ENCODE measurements at places on chromosomes 11 and 22.

DNA sequence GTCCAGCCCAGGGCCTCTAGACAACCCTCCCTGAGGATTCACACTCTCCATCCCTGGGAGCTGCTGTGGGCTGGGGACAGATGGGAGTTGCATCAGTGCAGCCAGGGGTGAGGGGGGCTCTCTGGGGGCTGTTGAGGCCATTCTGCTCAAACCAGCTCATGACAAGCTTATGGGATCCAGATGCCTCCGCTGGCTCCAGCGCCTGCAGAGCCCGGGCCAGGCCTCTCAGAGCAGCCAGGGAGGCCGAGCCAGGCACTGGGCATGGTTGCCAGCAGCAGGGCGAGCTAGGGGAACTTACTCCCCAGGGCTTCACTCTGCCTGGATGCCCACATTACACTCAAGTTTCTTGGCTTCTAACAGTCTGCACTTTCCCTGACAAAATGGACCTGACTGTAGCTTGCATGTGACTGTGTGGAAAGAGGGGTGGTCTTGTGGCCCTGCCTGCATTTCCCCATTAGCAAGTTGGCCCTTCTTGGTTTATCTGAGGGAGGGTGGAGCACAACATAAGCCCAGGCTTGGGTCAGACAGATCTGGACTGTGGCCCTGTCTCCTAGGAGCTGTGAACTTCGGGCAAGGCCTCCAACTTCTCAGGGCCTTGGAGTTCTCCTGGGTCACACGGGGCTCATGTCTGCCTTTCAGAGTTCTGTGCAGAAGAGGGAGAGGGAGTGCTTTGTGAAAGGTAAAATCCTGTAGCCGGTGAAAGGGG, 34.5 kb upstream of the CYB5R3 start:
- no peak for DNase-seq

- no peak for DNase-seq
Measured at GRCh38 chr11:976431-977160, 50.9 kb downstream of the AP2A2 start.

DNA sequence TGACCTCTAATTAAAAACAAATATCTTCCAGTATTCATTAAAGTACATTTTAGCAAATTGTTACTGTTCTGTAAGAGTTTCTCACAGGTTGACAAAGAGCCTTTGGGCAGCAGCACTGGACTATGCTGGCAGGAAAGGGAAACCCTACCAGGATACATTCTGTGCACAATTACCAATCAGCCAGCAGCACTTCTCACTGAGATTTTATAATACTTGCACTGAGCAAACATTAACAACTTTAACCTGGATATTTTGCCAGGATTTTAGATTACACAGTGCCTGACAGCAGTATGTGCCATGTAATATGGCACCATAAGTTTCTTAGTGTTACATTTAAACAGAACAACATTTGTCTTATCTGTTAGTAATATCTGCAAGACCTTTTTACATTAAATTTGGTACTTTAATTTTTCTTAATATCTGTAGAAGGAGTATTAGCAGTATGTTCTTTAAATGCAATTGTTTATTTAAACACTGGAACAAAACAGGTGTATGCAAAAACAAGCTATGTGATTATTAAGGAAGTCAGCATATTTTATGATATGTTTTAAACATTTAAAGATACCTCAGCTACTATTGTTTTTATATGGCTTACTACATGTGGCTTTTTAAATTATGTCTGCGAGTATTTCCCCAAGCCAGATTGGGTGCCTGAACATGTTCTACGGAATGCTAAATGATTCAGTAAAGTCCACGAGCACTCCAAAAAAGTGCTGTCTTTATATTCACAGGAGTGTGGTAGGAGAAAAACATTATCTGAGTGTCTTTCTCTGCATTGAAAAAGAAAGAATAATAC, 699.0 kb upstream of the LUZP2 start:
- no peak for DNase-seq

GRCh38 chr11:134932761-134933160, 520.7 kb upstream of the B3GAT1 start:
- no peak for DNase-seq

GRCh38 chr22:26584010-26584409, 5.9 kb downstream of the TPST2 start:
- DNase-seq = no peak

DNA sequence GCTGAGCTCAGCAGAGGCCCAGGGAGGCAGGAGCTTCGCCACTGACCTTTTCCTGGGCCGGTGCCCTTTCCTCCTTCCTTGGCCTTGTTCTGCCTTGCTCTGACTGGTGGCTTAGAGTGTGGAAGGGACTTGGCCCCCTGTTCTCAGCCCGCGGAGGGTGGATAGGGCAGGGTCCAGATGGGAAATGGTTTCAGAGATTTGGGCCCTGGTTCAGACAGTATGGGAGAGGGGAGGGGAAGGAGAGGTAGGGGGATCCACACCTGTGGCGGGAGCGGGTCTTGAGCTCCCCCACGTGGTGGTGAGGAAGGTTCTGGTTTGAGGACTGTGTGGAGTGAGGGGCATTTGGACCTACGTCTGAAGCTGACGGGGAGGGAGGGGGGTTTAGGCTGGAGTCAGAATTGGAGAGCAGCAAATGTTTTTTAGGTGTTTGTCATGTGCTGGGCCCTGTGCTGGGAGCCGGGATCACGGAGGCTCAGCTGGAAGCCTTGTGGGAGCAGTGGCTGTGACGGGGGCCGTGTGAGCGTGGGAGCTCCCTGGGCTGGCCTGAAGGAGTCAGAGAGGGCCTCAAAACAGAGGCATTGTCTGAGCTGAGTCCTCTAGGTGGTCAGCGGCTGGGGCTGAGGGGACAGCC, 27.2 kb downstream of the SHANK3 start:
- DNase-seq = no peak

DNA sequence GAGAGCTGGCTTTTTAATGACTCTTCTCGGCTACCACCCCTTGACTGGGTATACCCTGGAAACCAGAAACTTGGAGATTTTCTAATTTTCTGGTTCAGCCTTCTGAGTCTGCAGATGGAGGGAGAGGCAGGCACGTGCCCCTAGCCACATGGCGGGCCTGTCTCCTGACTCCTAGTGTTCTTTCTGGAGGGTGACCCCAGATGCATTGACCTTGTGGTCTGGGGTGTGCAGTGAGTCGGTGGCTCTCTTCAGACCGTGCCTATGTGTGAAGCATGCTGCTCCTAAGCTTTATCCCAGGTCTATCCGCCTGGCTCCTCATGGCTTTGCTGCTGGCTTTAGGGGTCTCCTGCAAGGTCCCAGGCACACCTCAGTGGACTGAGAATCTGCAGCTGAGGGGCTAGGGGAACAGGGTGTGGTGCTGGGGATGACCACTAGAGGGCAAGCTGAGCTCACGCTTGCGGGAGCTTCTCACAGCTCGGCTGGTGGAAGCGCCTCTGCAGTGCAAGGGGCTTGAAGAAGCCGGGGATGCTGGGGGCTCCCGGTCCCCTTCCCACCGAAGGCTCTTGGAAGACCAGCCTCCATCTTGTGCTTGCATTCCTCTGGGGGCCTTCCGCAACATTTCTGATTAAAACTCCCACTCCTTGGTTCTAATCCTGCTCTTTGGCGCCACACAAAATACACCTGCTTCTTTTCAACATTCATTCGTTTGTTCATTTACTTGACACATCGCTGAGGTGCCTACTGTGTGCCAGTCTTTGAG, 51.8 kb downstream of the OTOG start:
- no peak for DNase-seq

DNA sequence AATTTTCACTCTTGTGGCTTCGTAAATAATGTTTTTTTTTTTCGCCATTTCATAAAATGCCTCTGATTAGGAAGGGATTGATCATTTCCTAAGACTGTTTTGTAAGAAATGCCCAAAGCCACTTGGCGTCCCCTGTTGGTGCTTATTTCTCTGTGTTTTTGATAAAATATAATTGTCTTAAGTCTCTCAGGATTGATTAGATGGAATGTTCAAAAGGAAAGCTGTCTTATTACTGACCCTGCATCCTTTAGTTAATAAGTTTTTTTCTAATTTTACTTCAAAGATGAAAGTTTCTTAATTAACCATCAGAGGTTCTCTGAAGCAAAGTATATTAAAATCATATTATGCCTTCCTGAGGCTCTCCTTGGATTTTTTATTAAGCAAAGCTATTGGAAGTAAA, 624.3 kb upstream of the TENM4 start:
- no peak for DNase-seq

- DNase-seq = no peak
Measured at GRCh38 chr11:67378544-67378943, 5.1 kb upstream of the CLCF1 start.

DNA sequence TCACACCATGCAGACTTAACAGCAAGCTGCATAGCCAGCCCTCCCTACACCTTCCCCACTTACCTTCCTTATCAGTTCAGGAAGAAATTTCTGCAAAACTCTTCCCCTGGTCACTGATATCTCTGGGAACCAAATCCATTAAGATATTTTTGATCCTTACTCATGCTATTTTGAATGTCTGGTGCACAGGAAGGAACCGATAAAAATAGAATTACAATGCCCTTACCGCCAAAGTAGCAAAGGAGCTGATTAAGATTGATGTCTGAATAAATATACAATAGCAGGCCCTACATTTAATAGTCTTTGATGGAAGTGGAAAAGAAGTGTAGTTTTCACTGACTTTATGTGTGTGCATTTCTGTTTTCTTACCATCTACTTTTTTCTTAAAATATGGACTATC, 117.3 kb downstream of the MPPED2 start:
- DNase-seq = no peak

DNA sequence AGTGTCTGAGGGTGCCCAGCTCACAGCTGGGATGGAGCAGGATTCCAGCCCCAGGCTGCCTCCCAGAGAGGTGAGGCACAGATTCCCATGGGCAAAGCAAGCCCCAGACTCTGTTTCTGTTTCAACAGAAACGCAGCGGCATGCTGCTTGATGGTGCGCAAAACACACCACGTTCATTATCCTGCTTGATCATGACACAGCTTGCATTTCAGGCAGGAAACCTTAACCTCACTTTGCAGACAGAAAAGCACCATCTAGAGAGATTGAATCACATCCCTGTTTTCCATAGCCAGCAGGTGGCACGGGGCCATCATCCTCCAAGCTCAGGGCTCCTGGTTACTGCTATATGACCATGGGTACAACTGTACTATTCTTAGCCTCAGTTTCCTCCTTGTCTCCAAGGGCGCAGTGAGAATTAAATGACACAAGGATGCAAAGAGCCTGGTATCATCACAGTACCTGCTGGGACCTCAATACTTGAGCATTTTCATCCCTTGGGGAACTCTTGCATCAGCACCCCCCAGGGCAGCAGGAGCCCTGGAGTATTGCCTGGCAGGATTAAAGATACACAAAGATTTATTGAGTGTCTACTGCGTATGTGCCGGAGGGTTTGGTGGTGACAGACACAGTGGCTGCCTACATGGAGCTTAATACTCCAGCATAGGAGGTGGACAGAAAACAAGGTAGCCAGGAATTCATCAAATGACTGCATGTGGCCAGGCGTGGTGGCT, 110.0 kb downstream of the TP53I11 start:
- no peak for DNase-seq

DNA sequence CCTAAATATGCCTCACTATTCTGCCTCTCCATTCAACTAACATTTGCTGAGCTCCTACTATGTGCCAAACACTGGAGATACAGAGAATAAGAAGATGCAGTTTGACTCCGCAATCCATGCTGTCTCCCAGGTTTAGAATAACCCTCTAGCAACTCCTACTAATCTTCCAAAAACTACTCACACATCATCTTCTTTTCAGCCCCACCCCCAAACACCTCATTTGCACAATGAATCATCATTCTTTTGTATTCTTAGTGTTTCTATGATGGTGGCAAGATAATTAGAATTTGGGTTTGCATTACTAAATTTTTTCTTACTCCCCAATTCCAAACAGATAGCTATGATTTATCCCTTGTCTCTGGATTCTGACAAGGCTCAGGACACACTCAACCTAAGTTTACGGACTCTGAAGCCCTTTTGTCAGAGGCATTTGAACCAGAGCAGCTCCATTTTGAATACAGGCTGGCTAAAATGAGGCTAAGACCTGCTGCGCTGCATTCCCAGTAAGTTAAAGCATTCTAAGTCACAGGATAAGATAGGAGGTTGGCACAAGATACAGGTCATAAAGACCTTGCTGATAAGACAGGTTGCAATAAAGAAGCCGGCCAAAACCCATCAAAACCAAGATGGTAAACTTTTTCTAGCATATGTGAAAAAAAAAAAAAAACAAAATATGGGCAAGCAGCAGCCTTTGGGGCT, 1038.9 kb downstream of the DLG2 start:
- no peak for DNase-seq

DNA sequence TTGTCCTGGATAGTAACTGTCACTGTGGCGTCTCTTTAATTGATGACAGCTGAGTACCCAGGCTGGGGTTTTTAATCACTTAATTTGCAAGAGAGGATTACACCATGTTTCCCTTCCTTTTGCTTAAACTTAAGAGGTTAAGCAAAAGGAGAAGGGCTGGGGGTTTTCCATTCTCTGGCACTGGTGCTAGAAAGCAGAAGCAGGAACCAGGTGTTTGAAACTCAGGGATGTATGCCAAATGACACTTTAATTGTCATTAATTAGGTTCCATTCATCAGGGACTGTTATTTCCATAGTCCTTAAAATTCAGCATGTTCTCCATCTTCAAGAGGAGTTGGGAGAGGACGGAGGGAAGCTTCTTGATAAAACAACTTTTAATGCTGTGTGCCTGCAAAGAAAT, 746.2 kb downstream of the NELL1 start:
- no peak for DNase-seq

DNA sequence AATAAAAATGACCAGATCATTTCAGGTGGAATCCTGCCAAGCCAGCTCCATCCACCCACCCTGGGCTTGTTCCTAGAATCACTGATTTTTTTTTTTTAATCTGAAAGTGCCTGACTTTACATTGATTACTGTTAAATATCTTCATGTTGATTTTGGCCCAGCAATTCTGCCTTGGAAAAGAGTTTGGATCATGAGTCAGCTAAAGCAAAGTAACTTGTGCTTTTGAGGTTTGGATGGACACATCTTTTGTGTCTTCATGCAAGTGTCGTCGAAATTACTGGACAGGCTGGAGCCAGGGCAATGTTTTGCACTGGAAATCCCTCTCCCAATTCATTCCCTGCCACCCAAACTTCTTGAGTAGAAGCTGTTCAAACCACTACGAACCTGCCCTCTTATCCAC, 164.0 kb upstream of the SYT13 start:
- DNase-seq = no peak
